SW 1271 (cell line): ENCODE measurements at places on chromosomes 3 and 15.

- no peak for DNase-seq
Observed at GRCh38 chr3:64410226-64410625, 185.0 kb upstream of the PRICKLE2 start.

DNA sequence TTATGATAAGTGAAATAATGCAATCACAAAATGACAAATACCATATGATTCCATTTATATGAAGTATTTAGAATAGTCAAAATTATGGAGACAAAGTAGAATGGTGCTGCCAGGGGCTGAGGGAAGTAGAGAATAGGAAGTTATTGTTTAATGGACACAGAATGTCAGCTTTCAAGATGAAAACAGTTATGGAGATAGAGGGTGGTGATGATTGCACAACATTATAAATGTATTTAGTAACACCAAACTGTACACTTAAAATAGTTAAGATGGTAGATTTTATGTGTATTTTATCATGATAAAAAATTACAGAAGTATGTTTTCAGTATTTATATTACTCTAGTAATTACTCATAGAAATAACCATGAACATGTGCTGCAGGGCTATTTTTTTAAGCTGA, 100.8 kb upstream of the AZI2 start:
- DNase-seq, result no peak

DNA sequence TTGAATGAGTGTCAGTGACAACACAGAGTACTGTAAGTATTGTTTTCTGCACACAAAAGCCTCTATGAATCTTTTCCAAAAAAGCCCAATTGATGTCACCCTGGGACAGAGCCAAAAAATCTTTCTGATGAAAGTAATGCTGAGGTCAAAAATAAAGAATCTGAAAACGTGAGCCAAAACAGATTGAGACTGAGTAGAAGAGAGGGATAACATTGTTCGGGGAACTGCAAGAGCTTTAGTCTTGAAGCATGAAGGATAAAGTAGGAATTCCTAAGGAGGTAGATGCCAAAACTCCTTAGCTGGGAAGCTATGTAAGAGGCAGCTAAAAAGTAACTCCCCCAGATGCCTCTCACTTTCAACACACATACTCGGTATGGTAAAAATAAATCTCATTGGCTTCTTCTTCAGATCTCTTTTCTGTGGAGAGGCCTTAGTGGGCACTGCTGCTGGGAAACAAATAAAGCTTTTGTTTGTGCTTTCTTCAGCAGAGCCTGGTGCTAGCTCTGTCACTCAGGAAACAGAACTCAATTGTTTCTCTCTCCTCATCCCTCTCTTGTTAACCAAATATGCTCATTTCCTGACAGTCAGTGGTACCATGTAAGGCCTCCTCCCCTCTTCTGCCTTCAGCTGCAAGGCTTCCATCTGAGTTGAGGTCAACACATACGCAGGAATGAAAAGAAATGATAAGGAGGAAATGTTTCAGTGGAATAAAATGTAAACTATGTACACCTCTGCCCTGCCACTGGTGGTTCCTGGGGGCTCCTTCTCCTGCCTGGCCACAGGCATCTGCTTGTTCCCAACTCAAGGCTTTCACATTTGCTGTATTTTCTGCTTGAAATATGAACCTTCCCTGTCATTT, 58.1 kb downstream of the CD200 start:
- DNase-seq, result peak; percentile 95

- DNase-seq, result no peak
Observed at GRCh38 chr15:89378296-89379151, 43.9 kb upstream of the POLG start.

GRCh38 chr15:66212563-66212921, 41.0 kb downstream of the MEGF11 start:
- DNase-seq, result no peak

- no peak for DNase-seq
Observed at GRCh38 chr3:184042617-184043016, 10.2 kb upstream of the HTR3C start.

GRCh38 chr15:89362203-89363101, 27.8 kb upstream of the POLG start:
- DNase-seq, result no peak

DNA sequence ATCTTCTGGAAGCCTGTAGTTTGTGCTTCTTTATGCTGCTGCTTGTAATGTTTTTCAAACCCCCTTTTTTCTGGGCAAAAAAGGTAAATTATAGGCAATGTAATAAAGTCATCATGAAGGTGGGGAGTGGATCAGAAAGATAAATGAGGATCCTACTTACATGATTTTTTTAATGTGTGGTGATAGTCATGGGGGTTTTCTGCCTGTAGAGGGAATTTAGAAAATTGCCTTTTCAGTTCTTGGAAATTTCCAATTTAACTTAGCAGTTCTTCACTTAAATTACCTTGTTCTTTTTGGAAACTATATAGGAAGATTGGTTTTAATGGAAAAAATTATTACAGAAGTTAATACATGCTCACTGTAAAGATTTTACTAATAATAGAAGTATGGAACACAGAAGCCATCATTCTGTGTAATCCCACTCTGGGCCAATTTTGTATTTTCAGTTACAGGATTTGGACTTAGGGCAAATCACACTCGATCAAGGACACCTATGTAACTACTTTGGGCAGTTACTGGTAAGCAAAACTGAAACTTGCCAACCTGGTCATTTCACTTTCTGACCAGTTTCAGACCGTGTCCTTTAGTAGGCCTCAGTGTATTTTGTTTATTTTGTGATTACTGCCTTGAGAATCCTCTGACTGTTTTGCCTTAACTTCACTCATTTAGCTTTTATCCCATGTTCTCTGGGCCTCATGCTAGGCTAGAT, 10.5 kb upstream of the SCAANT1 start:
- no peak for DNase-seq

DNA sequence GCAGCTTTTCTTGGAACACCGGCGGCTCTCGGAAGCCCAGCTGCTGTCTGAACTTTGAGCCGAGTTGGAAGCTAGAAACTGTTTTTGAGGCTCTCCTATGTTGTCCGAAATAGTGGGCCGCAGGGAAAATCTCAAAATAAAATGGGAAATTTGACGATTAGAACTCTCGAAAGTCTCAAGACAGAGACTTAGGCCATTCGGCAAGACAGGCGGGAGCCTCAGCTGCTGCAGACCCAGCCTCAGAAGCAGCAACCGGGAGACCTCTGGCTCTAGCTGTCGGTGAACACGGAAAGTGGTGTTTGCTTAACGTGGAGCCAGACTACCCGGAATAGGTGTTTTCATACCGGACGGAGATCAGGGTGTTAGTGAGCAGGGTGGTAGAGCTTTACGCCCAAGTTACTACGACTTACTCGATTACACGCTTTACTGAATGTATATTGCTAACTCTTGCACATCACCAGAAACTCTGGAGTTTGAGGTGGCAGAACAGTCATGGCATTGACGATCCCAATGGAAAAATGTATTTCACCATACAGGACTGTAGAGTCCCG, 357 bp upstream of the MAN2C1 start:
- DNase-seq, result peak; percentile 60
